ENCODE measurements at places on chromosomes 3 and 15.

GRCh38 chr3:155428563-155428962 is 135.1 kb upstream of the STRIT1 start:
- no peak for DNase-seq

DNA sequence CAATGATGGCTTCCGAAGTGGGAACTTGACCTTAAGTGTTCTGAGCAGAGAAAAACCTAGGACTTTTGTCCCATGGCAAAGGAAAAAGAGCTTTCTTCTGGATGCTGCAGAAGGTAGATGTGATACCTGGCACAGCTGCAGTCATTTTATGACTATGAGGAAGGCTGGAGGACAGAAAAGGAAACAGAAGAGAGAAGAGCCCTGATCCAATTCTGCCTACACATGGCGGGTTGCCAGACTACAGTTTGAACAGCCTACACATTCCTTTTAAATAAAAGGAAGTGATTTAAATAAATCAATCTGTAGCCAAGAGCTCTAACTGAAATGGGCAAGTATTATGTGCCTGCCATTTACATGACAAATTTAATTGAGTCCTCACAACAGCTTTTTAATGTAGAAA is 43.6 kb upstream of the CHRNB4 start:
- DNase-seq = no peak

DNA sequence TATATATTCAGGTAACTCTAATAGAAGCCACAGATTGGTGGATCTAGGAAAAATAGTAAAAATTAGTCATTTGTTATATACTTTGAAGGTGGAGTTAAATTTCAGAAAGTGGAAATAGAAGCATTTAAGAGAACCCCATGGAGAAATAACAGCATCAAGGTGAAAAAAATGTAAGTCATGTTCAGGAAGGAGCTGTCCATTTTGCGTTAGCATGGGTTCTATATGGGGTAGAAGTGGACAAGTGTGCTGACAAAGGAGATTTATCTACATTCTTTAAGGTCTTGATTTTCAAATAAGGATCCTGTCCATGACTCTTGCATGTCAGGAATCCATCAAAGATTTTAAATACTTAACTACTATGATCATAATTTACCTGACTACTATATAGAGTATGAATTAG is 50.2 kb upstream of the ROBO1 start:
- no peak for DNase-seq

DNA sequence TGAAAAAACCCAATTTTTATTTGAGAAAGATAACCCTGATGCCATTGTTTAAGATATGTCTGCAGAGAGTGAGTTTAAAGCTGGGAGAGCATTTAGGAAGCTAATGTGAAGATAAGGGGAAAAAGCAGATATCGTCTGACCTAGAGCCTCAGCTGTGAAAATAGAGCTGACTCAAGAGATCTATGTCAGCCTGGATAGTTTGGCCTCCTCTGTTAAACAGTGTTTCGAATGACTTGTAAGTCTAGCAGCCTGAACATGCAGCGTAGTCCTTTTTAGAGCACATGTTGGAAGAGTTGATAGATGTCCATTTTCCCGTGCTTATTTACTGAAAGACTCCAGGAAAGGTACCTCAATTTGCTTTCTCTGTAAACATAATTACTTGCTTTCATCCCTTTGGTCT is 48.1 kb downstream of the ALCAM start:
- DNase-seq = peak; percentile 8

DNA sequence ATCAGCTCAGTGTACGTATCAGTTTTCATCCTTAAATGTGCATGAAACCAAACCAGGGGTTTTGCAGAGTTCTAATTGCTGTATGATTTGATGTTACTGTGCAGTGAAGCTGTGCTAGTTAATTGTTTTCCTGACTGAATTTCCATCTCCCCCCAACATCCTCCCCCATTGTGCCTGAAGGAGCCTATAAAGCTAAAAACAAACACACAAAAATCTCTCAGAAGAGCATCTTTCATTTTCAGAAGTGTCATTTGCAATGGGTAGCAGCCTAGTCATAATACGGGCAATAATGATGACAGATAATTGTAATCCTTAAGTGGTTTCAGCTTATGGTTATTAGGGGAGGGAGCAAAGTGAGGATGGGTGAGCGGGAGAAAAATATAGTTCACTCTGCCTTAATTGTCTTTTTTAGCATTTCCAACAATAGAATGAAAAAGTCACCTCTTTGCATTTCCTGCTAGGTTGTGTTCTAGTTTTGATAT is 207.9 kb upstream of the TBL1XR1 start:
- no peak for DNase-seq

DNA sequence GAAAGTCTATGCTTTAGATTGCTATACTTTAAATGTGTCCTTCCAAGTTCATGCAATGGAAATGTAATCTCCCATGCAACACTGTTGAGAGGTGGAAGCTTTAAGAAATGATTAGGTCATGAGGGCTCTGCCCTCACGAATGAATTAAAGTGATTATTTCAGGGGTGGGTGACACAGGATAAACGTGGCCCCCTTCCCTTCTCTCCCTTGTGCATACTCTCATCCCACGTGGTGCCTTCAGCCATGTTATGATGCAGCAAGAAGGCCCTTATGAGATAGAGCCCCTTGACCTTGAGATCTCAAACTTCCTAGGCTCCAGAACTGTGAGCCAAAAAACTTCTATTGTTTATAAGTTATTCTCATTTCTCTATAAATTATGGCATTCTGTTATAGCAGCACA is 183.3 kb downstream of the TNIK start:
- DNase-seq = peak; percentile 22

DNA sequence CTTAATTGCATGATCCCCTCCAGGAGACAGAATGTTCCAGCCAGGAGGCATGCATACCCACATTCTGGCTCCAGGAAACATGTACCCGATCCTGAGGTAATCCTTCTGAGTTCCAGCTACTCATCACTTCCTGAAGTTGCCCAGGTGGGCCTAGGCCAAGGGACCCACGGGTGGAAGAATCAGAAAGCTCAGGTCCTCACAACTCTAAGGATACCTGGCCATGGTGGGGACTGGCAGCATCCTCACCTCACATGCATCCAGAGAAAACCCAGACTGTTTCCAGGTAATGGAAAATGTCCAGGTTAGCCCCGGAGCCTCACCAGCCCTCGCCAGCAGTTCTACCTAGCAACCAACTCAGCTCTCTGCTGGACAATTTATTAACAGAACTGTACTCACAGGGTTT is 78.2 kb downstream of the DAPK2 start:
- no peak for DNase-seq

GRCh38 chr3:23474580-23475357 is 271.6 kb downstream of the UBE2E2 start:
- peak; percentile 29 for DNase-seq

DNA sequence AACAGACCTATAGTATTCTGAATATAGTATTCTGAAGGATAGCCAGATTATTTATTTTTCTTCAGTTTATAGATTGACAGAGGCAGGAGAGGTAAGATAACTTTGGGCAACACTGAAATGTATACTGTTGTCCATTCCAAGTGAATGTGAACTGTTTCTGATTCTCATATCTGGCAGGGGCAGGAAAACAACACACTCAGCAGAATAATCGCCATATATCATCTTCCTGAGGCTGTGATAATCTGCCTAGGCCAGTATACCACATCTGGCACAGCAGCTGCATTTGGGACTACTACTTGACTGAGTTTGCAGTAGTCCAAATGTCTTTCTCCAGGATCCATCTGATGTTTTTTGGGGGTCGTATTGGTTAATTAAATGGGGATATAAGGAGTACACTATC is 22.4 kb upstream of the SETD2 start:
- peak; percentile 11 for DNase-seq

- peak; percentile 62 for DNase-seq
Measured at GRCh38 chr15:66803182-66803729, 101.2 kb downstream of the SMAD6 start.

DNA sequence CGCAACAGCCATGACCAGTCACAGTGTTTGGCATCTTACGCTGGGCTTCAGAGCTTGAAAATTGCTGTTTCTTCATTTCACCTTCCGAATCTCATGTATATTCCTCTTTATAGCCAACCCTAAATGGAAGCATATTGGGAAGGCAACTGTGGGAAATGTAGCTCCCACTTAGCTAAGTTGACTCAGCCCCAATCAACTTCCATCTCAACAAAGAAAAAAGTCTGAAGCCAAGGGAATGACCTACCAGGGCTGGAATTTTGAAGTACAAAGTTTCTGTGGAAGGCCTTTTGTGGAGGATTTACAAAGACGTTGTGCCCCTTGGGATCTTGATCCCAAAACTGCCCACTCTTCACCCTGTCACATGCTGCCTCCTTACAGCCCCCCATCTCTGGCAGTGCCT is 85.2 kb upstream of the OXTR start:
- no peak for DNase-seq

DNA sequence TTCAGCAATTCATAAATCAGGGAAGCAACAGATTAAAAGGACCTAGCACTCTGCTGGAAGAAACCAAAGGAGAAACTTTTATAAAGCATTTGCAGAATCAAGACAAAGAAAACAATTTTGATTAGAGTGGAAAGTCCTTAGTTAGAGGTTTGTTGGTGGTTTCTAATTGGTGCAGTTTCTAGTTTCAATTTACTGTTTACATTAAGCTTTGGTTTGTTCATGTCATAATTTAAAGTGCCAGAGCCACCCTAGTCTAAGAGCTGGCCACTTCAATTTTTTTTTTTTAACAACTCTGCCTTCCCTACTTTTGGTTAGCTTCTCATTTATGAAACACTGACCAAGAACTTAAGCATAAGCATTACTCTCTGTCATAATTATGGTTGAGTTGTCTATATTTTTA is 1428.2 kb upstream of the GBE1 start:
- DNase-seq = no peak

- DNase-seq = no peak
Measured at GRCh38 chr3:98821063-98821462, 57.9 kb downstream of the ST3GAL6 start.

DNA sequence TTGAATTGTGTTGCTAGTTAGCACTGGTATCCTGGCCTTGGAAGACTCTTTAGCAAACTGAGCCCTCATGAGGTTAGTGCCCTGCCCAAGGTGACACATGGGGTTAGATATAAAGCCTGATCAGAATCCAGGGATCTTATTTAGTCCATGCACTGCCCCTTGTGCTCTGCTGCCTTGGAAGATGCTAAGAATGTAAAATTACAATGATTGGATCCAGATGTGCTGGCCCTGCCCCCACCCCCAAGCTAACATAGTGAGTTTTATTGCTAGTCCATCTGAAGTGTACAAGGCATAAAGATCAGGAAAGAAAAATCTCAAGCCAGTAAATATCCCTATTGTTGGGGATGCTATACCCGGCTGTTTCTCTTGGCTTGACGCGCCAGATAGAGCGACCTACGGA is 248.1 kb upstream of the C2CD4B start:
- no peak for DNase-seq

- DNase-seq = no peak
Measured at GRCh38 chr15:36406366-36406765, 173.1 kb upstream of the CDIN1 start.

GRCh38 chr15:55977231-55977630 is 16.2 kb downstream of the NEDD4 start:
- no peak for DNase-seq

DNA sequence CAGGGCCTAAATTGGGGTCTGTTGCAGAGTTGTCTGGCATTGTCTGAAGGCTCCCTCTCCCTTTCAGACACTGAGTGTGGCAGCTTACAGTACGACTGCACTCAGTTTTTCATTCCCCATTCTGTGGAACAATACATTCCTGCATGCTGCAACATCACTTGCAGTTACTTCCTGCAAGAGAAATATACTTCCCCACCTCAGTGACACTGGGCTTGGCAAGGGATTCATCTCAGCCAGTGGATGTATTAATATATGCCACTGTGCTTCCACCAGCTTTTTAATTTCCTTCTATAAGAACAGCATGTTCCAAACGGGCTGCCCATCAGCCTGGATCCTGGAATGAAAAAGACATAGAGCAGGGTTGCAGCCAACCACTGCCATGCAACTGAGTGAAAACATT is 23.1 kb downstream of the B3GALNT1 start:
- DNase-seq = no peak

- no peak for DNase-seq
Measured at GRCh38 chr3:153756816-153757215, 364.4 kb upstream of the ARHGEF26 start.

DNA sequence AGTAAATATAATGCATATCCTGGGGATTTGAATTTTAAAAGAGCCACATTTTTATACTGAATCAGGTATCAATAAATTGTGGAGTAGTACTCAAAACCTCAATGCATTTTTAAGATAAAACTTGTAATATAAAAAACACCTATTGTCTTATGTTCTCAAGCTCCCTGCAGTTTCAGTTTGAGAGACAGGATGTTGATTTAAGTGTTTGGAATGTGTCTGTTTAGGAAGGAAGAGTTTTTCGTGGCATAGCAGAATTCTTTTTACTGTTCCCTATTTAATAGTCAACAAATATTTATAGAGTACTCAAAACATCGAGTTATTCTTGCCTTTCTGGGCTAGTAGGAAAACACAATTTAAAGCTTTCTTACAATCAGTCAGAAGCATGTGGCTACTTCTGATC is 146.1 kb upstream of the BCHE start:
- DNase-seq = no peak

GRCh38 chr3:67361323-67361722 is 293.1 kb downstream of the SUCLG2 start:
- no peak for DNase-seq

- DNase-seq = peak; percentile 18
Measured at GRCh38 chr3:15331606-15332404, 581 bp downstream of the SH3BP5 start.

GRCh38 chr15:65638681-65639089 is 16.9 kb downstream of the SLC24A1 start:
- peak; percentile 91 for DNase-seq

DNA sequence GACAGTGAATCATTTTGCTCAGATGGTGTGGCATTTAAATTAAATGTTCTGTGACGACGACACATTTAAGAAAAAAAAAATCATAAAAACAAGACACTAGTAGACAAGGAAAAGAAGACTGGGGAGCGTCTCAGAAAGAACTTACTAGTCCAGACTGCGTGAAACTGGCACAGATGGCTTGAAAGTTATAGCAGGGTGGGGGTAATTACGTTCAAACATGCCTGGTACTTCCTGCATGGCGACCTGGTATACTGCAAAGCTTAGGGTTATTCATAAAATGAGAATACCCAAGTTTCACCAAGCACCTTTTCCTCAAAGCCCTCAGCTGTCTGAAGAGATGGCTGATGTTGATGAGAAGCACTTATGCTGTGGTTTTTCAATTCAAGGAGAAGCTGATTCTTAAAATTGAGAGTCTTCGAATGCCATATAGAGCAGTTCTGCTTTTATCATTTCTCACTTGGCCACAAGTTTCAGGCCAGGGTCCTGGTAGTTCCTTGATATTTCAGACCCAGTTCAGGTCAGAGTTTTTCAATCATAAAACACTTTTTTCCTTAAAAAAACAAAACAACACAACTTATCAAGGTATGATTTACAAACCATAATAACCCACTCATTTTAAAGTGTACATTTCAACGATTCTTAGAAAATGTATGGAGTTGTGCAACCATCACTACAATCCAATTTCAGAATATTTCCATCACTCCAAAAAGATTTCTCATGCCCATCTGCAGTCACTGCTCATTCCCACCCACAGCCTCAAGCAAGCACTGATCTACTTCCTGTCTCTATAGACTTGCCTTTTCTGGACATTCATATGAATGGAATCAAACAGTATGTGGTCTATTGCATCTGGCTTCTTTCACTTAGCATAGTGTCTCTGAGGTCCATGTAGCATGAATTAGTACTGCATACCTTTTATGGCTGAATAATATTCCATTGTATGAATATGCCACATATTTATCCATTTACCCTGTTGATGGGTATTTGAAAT is 24.7 kb downstream of the PCOLCE2 start:
- DNase-seq = no peak

- no peak for DNase-seq
Measured at GRCh38 chr3:41207355-41207754, 8.1 kb downstream of the CTNNB1 start.

Measured in hematopoietic multipotent progenitor cell treated with erythropoietin and hydrocortisone succinate and interleukin-3 and kit ligand, for 4 days (in vitro differentiated cells).